ENCODE measurements at places on chromosomes 2 and 18.
A peak's percentile ranks its signal among the peaks of the same experiment; 100 is the strongest.

DNA sequence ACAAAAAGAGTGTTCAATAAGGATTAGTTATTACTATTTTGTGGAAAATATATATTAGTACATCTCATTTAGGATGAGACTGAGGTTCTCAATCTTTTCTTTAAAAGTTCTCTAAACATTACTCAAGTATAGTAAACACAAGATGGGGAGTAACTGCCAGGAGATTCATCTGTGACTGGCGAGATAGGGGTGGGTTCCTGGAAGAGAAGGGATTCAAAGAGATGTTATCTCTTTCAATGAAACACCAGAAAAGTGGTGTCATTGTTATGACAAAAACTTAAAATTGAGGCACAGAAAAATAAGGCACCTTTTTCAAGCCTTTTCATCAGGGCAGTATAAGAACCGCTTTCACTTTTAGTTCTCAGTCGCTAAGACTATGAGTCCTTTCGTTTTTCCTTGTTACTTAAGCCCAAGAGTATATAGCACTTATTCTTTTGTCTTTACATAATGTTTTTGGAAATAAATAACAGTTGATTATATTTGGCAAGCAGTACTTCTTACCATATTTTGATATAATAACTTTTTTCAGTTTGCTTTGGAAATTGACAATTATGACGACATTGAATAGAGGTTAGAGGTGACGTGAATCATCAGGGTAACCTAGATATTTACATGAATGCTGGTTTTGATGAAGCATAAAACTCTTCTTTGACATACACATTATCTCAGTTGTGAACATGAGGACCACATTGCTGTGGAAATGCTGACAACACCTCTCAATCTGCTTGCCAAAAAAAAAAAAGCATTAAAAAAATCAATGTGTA, 393.9 kb upstream of the TCF4 start:
- DNase-seq, result no peak

GRCh38 chr2:60313470-60314172, 239.8 kb downstream of the BCL11A start:
- DNase-seq, result no peak

DNA sequence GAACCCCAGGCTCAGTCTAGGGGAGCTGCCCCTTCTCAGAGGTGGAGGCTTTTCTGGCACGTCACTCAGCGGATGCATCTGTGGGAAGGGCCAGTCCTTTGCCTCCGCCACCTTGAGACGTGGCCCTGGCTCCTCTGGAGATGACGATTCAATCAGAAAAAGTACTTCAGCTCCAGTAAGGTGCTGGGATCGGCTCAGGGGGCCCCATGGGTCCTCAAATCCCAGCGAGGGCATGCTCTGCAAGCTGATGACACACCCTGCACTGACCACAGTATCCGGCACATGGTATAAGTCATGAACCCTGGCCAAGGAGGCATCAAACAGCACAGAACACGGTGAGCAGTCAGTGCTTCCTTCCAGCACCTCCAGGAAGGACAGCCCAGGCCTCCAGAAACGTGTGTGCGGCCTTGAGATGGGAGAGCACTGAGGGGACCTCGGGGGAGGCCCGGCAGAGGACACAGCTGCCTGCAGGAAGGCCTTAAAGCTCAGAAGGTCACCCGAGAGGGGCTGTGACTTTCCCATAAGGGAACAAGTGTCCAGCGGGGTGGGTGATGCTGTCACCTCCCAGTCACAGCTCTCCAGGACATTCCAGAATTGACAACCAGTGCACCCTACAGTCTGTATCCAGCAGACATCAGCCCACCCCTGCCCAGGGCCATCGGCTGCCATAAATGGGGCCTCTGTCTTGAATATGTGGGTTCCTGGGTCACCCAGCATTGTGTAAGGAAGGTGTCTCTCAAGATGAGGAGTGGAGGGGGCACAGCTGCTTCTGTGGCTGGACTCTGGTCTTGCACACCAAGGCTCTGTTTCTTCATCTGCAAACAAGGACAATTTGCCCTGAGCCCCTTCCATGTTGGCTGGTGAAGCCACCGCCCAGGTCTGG, 205.8 kb downstream of the NDUFA10 start:
- DNase-seq, result no peak

DNA sequence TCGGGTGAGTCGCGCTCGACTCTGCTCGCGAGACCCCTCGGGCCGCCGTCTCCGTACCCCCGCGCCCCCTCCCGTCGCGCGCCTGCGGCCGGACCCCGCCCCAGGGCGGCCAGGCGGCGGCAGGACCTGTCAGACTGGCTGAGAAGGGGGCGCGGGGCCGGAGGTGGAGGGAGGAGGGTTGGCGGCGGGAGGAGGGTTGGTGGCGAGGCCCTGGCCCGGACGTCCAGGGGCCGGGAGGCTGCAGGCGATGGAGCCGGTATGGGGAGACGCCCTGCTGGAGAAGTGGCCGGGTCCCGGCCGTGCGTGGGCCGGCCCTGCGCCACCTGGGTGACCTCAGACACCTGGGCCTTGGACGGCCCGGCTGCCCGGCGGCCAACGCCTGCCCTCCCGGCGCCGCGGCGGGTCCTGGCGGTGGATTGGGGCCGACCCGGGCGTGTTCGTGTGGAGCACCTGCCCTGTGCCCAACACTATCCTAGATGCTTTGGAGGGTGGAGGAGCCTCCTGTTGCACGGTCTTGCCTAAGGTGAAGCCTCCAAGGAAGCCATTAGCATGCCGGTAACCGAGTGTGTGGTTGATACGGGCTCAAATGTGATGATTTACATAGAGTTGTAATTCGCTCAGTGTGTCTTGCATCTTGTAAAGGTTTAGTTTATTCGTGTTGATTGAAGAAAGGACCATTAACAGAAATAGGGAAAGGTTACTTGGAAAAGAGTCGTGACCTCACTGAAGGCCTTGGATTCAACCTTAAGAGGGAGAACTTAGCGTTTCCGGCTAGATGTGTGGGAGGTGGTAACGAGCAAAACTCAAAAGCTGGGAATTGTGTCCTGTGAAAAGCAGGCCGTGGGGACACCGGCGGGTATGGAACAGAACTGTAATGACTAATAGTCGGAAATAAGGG, 550 bp downstream of the MYL12B start:
- peak; percentile 49 for DNase-seq

DNA sequence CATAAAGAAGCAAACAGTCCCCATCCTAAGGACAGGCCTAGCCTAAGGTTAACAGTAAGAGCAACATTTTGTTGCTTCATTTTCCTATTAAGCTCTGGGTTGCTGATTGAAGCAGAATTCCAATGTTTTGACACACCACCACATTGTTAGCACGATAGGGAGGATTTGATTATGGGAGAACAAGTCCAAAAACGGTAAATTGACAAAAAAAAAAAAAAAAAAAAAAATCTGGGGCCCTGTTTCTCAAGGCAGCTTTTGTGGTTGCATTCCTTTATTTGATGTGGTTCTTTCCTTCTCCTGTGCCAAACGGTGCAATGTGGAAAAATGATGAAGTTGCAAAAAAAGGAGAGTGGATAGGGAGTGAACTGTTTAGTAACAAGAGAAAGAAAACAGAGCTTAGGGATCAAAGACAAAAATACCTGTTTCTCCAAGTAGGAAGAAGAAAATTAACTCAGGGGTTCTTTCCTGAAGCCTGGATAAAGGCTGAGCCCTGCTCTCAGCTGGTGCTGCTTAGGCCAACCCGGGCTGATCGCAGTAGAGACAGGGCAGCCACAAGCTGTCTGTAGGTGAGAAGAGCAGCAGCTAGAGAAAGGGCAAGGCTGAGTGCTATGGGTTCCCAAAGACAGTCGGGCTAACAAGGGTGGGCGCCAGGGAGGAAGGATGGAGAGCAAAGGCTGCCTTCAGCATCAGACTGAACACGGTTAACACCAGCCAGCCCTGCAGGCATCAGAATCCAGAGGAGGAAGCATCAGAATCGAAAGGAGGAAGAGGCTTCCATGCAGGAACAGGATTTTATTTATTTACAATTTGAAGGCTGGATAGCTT, 167.8 kb upstream of the FOSL2 start:
- DNase-seq, result peak; percentile 93
